ENCODE measurements at places on chromosomes 12 and 14.

- DNase-seq: no peak
Observed at GRCh38 chr12:19458733-19459132, 19.4 kb downstream of the AEBP2 start.

GRCh38 chr14:50736932-50737419 lies 68.9 kb upstream of the SAV1 start:
- peak; percentile 18 for DNase-seq

- DNase-seq: no peak
Observed at GRCh38 chr12:48145981-48146380, 11.3 kb downstream of the ASB8 start.

- no peak for DNase-seq
Observed at GRCh38 chr12:118813778-118814357, 167.5 kb upstream of the SRRM4 start.

DNA sequence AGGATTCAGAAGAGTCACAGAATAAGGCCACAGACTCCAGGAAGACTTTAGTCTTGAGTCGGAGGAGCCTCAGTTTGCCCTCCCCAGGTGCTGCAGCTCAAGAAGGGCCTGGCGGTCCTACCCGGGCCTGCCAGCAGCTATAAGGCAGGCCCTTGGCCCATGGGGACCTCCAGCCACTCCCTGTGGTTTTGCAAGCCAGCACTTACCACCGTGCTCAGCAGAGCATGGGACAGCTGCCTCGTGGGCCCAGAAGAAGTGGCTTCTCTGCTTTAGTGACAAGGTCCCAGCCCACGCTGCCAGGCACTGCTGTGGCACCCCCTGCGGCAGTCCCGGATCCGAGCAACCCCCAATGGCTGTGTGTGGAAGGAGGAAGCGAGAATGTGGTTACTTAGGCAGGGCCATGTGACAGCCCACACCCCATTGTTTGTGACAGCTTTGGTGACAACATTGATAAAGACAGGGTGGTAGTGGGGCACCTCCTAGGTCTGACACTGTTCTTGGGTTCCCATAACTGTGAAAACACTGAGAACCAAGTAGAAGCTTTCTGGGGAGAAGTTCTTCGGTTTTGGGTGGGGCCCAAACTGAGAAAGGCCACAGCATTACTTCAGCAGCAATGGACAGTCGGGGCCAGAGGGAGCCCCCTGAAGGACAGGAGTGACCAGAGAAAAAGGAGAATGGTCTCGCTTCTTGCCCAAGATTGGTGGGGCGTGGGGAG lies at the start of gene SELPLG:
Gene SELPLG, minus strand, starts transcription at position 361 of the 715 bp plus-strand sequence. CDS start 9,587 bp downstream, outside the sequence.
- peak; percentile 68 for DNase-seq

- DNase-seq: no peak
Observed at GRCh38 chr12:10397296-10397695, 7.5 kb upstream of the KLRK1 start.

- no peak for DNase-seq
Observed at GRCh38 chr12:58026426-58026825, 85.1 kb downstream of the ATP23 start.

DNA sequence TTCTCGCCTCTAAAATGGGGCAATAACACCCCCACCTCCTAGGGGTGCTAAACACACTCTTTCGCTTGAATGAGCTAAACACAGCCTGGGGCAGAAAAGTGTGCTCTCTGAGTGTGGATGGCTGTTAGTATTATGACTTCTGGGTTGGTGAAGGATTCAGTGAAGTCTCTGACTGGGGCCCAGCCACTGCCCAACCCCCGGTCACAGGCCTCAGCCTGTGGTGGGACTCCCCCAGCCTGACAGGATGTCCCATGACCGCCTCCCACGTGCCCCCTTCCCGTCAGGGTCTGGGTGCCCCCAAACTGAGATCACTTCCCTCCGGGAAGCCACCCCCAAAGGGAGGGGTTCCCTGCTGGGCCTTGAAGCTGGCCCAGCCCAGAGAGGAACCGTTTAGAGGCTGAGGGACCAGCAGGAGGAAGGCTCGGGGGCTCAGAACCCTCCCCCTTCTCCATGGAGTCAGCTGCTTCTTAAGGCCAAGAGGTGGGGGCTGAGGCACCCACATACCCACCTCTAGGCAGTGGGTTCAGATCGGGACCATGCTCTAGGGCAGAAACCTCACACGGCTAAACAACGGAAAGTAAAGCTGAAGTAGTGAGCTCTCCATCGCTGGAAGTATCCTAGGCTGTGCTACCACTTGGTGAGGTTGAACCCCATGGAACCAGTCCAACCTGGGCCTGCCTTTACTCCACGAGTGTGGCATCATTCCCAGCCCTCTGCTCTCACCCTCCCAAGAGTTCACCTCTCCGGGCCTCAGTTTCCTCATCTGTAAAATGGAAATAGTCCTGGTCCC lies 13.8 kb downstream of the DTX1 start:
- DNase-seq: no peak

DNA sequence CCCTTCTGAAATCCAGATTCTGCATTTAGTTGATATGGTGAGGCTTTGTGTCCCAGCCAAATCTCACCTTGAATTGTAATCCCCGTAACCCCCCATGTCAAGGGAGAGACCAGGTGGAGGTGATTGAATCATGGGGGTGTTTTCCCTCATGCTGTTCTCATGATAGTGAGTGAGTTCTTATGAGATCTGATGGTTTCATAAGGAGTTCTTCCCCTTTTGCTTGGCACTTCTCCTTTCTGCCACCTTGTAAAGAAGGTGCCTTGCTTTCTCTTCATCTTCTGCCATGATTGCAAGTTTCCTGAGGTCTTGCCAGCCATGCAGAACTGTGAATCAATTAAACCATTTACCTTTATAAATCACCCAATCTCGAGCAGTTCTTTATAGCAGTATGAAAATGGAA lies 23.1 kb upstream of the C12orf42 start:
- DNase-seq: no peak

- no peak for DNase-seq
Observed at GRCh38 chr12:93091886-93092648, 163.0 kb upstream of the EEA1 start.

DNA sequence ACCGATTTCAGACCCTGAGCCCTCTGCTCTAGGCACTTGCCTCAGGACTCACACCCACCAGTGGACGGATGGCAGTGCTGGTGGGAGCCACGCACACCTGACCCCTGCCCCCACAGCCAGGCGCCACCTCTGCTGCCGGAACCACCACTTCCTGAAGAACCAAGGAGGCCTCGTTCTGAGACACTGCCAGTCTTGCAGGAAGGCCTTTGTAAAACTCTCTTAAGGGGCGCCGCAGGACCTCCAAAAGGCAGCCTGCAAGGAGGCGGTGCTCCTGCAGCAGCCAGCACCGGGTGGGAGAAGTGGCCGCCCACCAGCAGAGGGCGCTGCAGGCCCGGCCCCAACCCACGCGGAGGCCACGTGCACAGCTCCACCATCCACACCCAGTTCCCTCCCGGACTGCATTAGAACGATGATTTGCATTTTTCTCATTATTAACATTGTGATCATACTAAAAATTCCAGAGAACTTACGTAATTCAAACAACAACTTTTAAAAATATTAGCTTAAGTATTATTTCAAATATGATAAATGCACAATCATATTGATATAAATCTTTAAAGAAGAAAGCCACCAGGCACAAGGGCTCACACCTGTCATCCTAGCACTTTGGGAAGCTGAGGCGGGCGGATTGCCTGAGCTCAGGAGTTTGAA lies 12.8 kb downstream of the STX2 start:
- DNase-seq: peak; percentile 63

DNA sequence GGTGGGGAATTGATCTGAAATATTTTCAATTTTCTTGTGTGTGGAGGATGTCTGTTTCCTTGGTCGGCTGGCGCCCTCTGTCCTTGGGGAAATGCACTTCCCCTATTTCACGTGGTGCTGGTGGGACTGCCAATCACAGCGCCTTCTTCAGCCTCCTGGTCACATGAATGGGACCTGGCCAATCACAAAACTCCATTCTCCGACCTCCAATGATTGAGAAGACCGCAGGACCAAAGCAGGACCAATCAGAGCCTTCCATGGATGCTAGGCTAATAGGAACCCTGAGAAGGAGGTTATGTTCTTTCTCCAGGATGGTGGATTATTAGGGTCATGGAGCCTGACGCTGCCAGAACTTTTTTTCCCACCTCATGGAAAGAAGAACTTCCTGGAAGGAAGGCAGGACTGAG lies 188.7 kb downstream of the TTC8 start:
- DNase-seq: no peak

- no peak for DNase-seq
Observed at GRCh38 chr14:90809530-90810312, 6.5 kb downstream of the TTC7B start.

GRCh38 chr12:56721216-56721615 lies 3.9 kb downstream of the NACA start:
- DNase-seq: no peak

DNA sequence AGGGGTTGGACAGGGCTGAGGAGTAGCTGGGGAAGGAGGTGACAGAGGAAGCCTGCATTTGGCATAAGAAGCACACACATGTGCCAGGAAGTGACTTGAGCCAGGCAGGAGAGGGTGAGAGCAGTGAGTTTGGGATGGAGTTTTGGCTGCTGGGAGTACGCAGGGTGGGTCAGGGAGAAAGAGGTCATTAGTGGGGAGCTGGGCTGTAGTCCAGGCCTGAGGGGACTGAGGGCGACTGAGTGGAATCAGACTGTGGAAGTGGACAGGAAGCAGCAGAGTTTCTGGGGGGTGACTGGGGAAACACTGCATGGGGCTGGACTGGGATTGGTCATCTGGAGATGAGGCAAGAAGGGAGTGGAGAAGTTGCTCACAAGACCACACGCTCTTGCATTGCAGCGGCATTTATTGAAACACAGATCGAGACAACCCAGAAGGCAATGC lies 7.6 kb downstream of the KRT85 start:
- DNase-seq: no peak

GRCh38 chr12:90048918-90049317 lies 340.3 kb upstream of the ATP2B1 start:
- DNase-seq: no peak

DNA sequence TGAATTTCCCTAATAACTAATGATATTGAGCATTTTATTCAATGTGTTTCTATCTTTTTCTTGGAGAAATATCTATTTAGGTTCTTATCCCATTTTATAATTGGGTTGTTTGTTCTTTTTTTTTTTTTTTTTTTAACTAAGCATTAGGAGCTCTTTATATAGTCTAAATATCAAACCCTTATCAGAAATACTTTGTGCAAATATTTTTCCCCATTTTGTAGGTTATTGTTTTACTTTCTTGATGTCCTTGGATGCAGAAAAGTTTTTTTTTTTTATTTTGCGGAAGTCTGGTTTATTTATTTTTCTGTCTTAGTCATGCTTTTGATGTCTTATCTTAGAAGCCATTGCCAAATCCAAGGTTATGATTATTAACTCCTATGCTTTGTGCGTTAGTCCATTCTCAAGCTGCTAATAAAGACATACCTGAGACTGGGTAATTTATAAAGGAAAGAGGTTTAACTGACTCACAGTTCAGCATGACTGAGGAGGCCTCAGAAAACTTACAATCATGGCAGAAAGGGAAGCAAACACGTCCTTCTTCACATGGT lies 434.3 kb upstream of the TBX3 start:
- DNase-seq: no peak

DNA sequence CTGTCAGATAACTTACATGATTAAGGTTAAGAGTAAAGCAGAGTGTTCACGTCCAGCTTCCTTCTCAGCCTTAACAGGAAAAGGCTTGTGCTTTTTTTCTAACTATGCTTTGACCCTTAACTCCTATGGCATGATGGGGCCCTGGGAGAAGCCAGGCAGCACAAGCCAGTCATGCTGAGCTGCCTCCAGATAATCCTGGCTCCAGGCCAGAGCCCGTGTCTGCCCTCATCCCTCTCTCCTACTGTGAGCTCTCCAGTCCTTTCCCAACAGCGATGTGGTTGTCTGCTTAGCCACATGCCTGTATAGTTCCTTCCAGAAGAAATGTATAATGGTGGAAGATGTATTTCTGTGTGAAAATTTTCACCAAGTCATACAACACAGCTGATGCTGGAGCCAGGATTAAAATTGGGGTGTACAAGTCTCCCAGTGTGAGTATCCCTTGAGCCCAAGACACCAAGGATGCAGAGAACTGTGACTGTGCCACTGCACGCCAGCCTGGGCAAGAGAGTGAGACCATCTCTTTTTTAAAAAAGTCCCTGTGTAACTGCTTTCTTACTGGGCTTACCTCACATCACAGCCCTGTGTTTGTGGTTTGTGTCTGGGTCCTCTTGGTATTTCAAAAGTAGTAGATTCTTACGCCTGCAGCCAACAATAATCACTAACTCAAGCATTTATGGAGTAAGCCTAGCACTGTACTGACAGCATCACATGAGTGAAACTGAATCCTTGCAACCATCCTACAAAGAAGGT lies 7.9 kb upstream of the ITFG2 start:
- DNase-seq: no peak

GRCh38 chr12:111063295-111064026 lies 143.1 kb upstream of the MYL2 start:
- DNase-seq: no peak

DNA sequence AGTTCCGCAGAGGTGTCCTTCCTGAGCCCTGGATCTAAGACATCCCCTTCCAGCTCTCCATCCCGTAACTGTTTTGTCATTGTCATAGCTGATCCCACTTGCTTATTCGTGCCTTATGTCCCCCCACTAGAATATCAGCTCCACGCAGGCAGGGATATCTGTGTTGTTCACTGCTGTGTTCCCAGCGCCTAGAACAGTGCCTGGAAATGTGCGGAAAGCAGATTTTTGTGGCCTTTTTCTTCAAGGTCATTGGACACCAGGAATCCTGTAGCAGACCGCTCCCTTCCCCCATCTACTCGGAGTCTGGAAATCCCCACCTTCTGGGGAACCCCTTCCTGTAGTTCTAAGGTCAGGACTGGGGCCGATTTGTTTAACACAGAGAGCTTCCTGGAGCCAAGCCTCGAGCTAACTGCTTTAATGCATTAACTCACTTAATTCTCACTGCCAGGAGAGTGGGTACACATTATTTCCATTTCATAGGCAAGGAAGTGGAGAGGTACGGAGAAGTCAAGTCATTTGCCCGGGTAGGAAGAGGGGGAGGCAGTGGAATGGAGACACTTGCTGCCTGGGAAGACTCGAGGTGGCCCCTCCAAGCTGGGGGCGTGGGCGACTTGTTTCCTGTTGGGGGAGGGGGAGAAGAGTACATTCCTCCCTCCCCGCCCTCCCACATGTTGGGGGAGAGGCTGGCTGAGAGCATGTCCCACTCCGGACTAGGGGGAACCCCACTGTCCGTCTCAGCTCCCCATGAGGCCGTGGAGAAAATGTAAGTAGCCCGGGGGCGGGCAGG lies 1.2 kb upstream of the SH2B3 start:
- peak; percentile 52 for DNase-seq

DNA sequence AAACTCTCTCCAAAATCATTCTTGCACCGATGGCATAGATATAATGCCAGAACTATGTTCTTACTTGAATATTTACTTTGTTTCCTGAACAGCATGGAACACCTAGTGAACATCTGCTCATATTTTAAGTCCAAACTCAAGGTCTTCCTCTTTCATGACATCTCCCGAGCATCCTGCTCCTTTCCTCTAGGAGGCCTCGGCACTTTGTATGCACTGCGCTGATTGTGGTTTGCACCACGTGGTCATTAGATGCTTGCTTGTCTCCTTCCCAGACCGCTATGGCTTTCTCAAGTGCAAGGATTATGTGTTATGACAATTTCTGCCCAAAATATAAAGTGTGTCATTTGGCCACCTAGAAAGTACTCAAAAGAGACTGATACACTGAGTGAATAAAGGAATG lies 912.0 kb downstream of the GALC start:
- DNase-seq: no peak

GRCh38 chr14:103007555-103007954 lies 49.8 kb downstream of the CDC42BPB start:
- no peak for DNase-seq

GRCh38 chr12:6312529-6313325 lies 2.2 kb downstream of the PLEKHG6 start:
- no peak for DNase-seq

GRCh38 chr12:96743606-96744005 lies 163.5 kb upstream of the NEDD1 start:
- no peak for DNase-seq

- DNase-seq: no peak
Observed at GRCh38 chr14:92407410-92407809, 84.4 kb downstream of the SLC24A4 start.

Measured in activated CD4-positive, alpha-beta T cell treated with anti-CD3 and anti-CD28 coated beads for 24 hours (primary cell).